Choroid plexus epithelial cell (primary cell): ENCODE measurements at places on chromosomes 2 and 18.

- DNase-seq: peak; percentile 54
Observed at GRCh38 chr2:41137031-41137430, 685.1 kb upstream of the SLC8A1 start.

DNA sequence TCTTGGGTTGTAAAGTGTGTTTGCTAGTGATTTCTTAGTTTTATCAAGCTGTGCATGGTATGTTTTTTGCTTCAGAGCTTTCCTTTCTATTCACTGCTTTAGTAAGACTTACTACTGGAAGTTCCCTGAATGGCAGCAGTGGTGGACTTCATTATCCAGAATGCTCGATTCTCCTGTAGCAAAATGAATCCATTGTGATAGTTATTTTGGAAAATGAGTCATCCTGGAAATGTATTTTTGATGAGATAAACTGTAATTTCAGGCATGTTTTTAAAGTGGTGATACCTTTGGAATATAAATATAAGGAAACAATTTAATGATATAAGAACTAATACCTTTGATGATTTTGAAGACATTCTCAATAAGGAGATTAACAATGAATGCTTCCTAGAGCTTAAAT lies 387.1 kb downstream of the PTPRM start:
- peak; percentile 44 for DNase-seq

DNA sequence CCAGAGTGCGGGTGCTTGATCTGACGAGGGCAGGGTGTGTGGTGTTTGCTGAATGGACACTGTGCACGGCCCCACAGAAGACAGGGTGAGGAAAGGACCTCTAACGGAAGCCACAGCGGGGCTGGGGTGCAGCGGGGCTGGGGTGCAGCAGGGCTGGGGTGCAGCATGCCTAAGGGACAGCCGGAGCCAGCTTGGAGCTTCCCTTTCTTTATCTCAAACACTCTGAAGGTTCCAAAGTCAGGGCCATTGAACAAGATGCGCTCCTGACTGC lies 35.0 kb downstream of the PXDN start:
- DNase-seq: no peak

GRCh38 chr2:140308706-140309105 lies 1528.5 kb upstream of the NXPH2 start:
- DNase-seq: peak; percentile 4

DNA sequence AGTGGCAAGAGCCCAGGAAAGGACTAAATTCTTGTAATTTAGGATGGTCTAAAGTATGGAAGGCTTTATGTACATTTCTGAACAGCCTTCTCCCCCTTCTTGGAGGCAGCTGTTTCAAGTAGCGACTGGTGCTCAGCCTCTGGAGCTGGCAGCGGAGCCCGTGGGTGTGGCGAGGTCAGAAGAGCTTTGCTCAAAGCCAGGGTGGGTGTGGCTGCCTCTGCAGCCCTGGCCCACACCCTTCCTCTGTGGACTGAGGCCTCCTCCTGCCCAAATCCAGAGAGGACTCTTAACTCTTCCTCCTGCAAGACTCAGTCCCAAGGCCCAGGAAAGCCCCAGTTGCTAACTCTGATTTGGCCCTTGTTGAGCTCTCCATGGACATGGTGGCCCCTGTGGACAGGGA lies 202.1 kb upstream of the REV1 start:
- DNase-seq: no peak

DNA sequence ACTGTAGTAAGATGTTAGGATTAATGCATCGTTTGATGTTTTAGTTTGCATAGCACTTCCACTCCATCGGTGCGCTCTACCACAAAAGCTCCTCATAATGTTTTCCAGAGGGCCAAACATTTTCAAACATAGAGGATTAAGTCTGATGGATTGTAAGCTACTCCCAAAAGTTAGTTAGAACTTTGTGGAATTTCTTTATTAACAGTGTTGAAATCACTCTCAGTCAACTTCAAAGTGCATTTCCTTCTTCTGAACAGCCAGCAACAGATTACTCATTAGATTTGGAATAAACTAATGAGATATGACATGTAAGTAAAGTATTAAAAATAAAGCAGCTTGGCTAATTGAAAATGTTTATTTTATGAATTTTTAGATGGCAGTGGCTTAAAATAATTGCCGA lies 30.1 kb upstream of the CTAGE1 start:
- DNase-seq: no peak

GRCh38 chr2:42788-43187 lies 3.5 kb downstream of the FAM110C start:
- no peak for DNase-seq

GRCh38 chr18:63987743-63988142 lies 17.9 kb downstream of the SERPINB8 start:
- peak; percentile 55 for DNase-seq

- no peak for DNase-seq
Observed at GRCh38 chr18:36337679-36338402, 40.3 kb downstream of the FHOD3 start.

DNA sequence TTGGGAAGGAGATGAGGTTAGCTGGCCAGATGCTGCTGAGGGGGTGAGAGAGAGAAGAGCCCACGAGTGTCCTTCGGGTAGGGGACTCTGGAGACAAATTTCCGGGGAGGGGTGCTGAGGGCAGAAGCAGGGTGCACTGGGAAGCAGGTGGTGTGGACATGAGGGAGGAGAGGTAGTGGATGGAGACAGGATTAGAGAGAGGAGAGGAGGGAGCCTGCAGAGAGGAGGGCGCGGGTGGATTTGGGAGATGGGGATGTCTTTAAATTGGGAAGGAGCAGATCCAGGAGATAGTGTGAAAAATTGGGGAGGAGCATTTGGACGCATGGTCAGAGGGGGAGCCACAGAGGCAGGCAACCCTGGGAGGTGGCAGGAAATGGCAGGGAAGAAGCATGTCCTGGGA lies 154.7 kb downstream of the DYSF start:
- DNase-seq: no peak

GRCh38 chr18:77320971-77321559 lies 71.4 kb downstream of the GALR1 start:
- DNase-seq: peak; percentile 21

GRCh38 chr2:16223161-16223840 lies 283.0 kb downstream of the MYCN start:
- no peak for DNase-seq

- no peak for DNase-seq
Observed at GRCh38 chr2:172735582-172736423, at the start of gene RAPGEF4. RAPGEF4 (plus strand) TSS chr2:172735845; CDS start chr2:172735984, 139 bp downstream.

- DNase-seq: no peak
Observed at GRCh38 chr2:118914721-118915453, 27.1 kb upstream of the MARCO start.

- no peak for DNase-seq
Observed at GRCh38 chr18:11408555-11409065, 200.8 kb upstream of the SLC35G4 start.
